ENCODE measurements at places on chromosomes 5 and 9.

DNA sequence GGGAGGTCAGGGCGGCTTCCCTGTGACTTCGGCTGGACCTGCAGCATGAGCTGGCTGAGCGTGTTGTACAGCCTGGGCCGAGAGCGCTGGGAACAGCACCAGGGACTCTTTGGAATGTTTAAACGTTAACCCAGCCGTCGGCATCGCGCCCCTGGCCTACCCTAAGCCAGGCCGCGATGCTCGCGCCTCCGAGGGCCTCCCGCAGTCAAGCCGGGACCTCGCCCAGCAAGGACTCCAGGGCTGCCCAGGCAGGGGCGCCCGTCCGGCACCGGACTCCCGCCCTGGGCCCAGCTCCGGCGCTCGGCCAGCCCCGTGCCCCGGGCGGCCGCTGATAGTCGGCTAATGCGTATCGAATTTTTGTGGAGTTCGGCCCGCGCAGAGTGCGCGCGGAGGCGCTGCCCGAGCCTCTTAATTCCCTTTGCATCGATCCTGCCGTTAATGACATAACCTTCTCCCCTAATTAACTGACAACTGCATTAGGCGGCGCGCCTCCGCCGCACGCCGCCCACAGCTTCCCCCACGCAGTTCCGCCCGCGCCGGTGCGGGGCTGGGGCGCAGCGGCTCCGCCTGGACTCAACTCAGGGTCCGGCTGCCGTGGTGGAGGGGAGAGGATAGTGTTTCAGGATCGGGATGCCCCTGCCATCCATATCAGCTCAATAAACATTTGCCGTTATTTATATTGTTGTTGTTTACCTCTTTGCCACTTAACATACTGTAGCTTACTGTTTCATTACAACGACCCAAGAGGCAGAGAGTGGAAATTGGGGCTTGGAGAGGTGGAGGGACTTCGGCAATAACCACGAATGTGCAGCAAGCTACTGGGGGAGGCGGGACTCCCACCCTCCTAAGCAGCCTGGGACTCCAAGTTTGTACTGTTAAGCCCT is 28.8 kb upstream of the CDC23 start:
- DNase-seq = peak; percentile 7

DNA sequence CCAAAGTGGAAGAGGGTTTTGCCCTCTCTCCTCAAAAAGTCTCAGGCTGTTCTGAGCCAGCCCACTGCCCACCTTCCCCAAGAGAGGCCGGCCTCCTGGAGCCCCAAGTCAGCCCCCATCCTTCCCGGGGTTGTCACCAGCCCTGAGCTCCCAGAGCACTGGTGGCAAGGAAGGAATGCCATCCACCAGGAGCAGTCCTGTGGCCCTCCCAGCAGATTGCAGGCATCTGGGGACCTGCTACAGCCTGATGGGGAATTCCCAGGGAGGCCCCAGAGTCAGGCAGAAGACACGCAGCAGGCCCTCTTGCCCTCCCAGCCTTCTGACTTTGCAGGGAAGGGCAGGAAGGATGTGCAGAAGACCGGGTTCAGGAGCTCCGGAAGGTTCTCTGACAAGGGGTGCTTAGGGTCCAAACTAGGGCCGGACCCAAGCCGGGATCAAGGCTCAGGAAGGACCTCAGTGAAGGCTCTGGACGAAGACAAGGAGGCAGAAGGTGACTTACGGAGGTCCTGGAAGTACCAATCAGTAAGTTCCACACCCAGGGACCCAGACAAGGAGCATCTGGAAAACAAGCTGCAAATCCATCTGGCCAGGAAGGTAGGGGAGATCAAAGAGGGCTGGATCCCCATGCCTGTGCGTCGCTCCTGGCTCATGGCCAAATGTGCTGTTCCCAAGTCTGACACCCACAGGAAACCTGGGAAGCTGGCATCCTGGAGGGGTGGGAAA is 3.7 kb downstream of the SPATA31E1 start:
- no peak for DNase-seq

- no peak for DNase-seq
Observed at GRCh38 chr5:68924481-68925145, 169.2 kb upstream of the SLC30A5 start.

- DNase-seq = no peak
Observed at GRCh38 chr5:16437977-16438376, 27.6 kb downstream of the ZNF622 start.

GRCh38 chr9:111605041-111605559 is 5.7 kb upstream of the PTGR1 start:
- DNase-seq = no peak

GRCh38 chr9:122202111-122202510 is 26.6 kb downstream of the LHX6 start:
- DNase-seq = no peak

GRCh38 chr5:153902016-153902415 is 136.7 kb downstream of the FAM114A2 start:
- no peak for DNase-seq
